ENCODE measurements at places on chromosomes 5 and 9.

GRCh38 chr5:154972476-154973080 lies 31.7 kb downstream of the MRPL22 start:
- H3K27ac ChIP-seq = no peak overlapping the region
- H3K36me3 ChIP-seq = peaks cover 7% of the 10 kb centered on the region
- no peak overlapping the region for H3K4me3 ChIP-seq
- H3K27me3 ChIP-seq = no peaks in the 10 kb centered on the region
- DNase-seq = peak; percentile 64
- H3K4me1 ChIP-seq = peaks cover 15% of the 10 kb centered on the region

GRCh38 chr5:115840873-115841272 lies 492 bp downstream of the ATG12 start:
- peak overlapping the region; percentile 84 for H3K27ac ChIP-seq
- H3K36me3 ChIP-seq = peaks cover 18% of the 10 kb centered on the region
- peak overlapping the region; percentile 96 for H3K4me3 ChIP-seq
- no peaks in the 10 kb centered on the region for H3K27me3 ChIP-seq
- no peak for DNase-seq

DNA sequence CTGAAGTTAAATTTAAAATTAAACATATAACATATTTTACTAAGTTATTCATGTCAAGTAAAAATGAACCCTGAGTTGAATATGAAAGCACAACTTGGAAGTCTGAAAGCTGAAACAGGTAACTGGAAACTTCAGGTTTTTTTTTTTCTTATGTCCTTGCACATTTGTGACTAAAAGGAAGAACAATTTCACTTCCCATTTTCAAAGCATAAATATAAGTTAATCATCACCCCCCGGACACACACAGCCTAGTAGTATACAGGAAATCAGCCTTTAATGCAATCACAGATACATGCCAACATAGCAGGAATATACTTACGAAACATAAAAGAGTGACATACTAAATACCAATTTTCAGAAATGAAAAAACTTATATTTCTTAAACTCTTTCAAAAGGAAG lies 225.9 kb downstream of the RFX3 start:
- no peaks in the 10 kb centered on the region for H3K4me1 ChIP-seq
- no peak overlapping the region for H3K4me3 ChIP-seq
- no peaks in the 10 kb centered on the region for H3K36me3 ChIP-seq
- no peak overlapping the region for H3K27ac ChIP-seq
- H3K27me3 ChIP-seq = no peaks in the 10 kb centered on the region

- no peak overlapping the region for H3K4me3 ChIP-seq
- no peaks in the 10 kb centered on the region for H3K27me3 ChIP-seq
- H3K27ac ChIP-seq = no peak overlapping the region
- no peaks in the 10 kb centered on the region for H3K36me3 ChIP-seq
- no peaks in the 10 kb centered on the region for H3K4me1 ChIP-seq
These were observed 424.8 kb downstream of the TLE1 start for GRCh38 chr9:81264516-81264915.

DNA sequence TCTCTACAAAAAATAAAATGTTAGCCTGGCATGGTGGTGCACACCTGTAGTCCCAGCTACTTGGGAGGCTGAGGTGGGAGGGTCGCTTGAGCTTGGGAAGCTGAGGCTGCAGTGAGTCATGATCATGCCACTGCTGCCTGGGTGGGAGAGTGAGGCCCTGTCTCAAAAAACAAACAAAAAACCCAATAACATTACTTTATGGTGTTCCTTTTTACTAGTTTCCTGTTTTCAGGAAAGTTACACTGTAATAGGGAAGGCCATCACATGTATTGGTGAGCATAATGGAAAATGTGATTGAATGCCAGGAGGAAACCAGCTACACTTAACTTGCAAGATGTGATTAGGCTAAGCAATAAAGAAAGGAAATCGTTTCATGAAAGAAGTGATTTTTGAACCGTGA lies 42.7 kb downstream of the SV2C start:
- no peaks in the 10 kb centered on the region for H3K36me3 ChIP-seq
- no peak for DNase-seq
- no peak overlapping the region for H3K27ac ChIP-seq
- H3K4me1 ChIP-seq = no peaks in the 10 kb centered on the region

- peaks cover 16% of the 10 kb centered on the region for H3K4me1 ChIP-seq
- peak overlapping the region; percentile 97 for H3K4me3 ChIP-seq
- peak overlapping the region; percentile 78 for H3K27ac ChIP-seq
- H3K36me3 ChIP-seq = 0 out of 2 replicates have a peak, but pooled peaks cover 3% of the 10 kb centered on the region
These were observed 871 bp downstream of the GLE1 start for GRCh38 chr9:128505414-128505765.

GRCh38 chr5:115260248-115260647 lies 2.4 kb downstream of the PGGT1B start:
- H3K27me3 ChIP-seq = no peaks in the 10 kb centered on the region
- H3K4me3 ChIP-seq = 0 out of 2 replicates have a peak overlapping the region, but pooled peaks have one; percentile 96

DNA sequence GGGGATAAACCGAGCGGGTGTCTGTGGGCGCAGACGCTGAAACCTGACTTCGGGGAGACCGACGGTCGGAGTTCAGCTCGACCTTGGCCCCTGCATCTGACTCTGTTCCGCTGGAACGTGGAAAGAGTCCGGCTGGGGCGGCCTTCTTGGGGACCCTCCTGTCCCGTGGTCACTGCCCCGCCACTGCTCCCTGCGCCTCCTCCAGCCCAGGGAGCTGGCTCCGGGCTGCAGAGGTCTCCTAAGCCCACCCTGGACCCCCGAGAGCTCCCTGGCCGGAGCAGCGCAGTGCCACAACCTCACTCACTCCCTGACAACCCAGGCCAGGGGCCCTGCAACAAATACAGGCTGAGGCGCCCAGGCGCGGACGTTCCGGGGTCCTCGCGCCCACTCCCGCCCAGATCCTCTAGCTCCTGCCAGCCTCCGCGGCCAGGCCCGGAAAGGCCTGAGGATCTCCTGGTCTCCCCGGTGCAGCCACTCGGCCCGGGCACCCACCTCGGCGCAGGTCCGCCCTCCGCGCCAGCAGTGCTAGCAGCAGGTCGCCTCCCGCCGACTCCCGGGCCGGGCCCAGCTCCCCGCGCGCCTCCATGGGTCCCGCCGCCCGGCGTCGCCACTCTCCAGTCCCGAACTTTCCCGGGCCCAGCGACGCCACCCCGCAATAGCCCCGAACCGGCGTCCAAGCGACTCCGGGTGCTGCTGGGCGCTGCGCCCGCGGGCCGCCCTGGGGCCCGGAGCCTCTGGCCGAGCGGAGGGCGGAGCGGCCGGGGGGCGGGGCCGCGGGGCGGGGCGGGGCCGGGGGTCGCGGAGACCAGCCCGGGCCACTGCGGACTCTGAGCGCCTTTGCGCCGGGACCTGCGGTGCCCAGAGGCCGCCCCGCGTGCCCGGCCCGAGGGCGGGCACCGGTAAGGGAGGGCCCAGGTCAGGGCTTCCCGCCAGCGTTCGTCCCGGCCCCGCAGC lies 2.2 kb downstream of the LHX3 start:
- no peak for DNase-seq
- H3K27ac ChIP-seq = no peak overlapping the region
- no peak overlapping the region for H3K4me3 ChIP-seq
- peaks cover 58% of the 10 kb centered on the region for H3K27me3 ChIP-seq
- H3K36me3 ChIP-seq = no peaks in the 10 kb centered on the region
- no peaks in the 10 kb centered on the region for H3K4me1 ChIP-seq

DNA sequence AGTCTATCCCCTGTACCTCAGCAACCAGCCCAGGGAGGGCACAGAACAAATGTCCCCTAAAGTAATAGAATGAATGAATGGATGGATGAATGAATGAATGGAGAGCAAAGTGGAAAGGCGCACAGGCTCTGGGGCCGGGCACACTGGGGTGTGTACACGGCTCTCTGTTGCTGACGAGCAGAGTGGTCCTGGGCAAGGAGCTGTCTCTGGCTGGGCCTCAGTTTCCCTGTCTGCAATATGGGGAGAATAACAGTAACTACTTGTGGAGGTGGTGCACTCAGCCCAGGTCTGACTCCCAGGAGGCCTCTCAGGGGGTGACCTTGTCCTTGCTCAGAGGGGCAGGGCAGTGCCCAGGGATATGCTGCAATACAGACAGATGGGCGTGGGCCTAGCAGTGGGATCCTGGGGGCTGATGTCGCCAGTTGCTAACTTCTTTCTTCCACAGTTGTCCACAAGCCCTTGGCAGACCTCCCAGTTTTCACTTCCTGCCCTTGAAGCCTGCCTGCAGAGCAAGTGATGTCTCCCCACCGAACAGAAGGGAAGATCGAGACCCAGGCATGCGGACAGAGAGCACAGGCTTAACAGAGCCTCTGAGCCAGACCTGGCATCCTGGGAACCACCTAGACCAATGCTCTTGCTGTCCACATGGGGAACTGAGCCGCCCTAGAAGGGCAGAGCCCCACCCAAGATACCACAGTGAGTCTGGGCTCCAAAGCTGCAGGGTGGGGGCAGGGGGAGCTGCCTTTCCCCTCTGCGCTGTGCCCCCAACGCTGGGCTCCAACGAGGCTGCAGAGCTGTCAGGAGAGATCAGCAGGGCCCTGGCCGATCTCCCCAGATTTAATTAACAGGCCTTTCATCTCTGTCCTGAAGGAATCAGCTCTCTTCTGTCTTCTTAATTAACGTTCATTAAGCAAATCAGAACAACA lies 13.6 kb upstream of the LAMC3 start:
- H3K4me1 ChIP-seq = peaks cover 9% of the 10 kb centered on the region
- no peak overlapping the region for H3K4me3 ChIP-seq
- H3K36me3 ChIP-seq = no peaks in the 10 kb centered on the region
- DNase-seq = peak; percentile 58

GRCh38 chr9:126861707-126862103 lies 1.3 kb downstream of the ZBTB34 start:
- 0 out of 2 replicates have a peak, but pooled peaks cover 2% of the 10 kb centered on the region for H3K36me3 ChIP-seq
- peak overlapping the region; percentile 89 for H3K4me3 ChIP-seq
- H3K27me3 ChIP-seq = 0 out of 2 replicates have a peak, but pooled peaks cover 4% of the 10 kb centered on the region
- H3K4me1 ChIP-seq = peaks cover 22% of the 10 kb centered on the region
- H3K27ac ChIP-seq = peak overlapping the region; percentile 60
- DNase-seq = peak; percentile 73

DNA sequence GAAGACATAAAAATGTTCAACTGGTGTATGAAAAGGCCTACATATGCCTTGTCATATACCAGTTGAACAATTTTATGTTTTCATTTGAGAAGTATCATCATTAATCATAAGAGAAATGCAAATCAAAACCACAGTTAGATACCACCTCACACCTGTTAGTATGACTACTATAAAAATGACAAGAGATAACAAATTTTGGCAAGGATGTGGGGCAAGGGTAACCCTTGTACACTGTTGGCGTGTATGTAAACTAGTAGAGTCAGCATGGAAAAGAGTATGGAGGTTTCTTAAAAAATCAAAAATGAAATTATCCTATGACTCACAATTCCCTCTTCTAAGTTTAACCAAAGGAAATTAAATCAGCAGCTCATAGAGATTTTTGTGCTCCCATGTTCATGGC lies 250.4 kb upstream of the ST8SIA4 start:
- H3K27me3 ChIP-seq = no peaks in the 10 kb centered on the region
- H3K4me3 ChIP-seq = no peak overlapping the region
- no peaks in the 10 kb centered on the region for H3K36me3 ChIP-seq
- no peak for DNase-seq
- H3K4me1 ChIP-seq = no peaks in the 10 kb centered on the region

- H3K27me3 ChIP-seq = no peaks in the 10 kb centered on the region
- H3K4me1 ChIP-seq = peaks cover 35% of the 10 kb centered on the region
- no peak overlapping the region for H3K27ac ChIP-seq
- DNase-seq = no peak
- H3K4me3 ChIP-seq = no peak overlapping the region
These were observed 5.6 kb downstream of the S1PR3 start for GRCh38 chr9:88996921-88997235.

GRCh38 chr5:168307925-168308584 lies 16.6 kb downstream of the WWC1 start:
- H3K4me1 ChIP-seq = peaks cover 3% of the 10 kb centered on the region
- H3K27me3 ChIP-seq = no peaks in the 10 kb centered on the region
- no peak overlapping the region for H3K4me3 ChIP-seq
- H3K36me3 ChIP-seq = no peaks in the 10 kb centered on the region
- no peak for DNase-seq

- H3K27me3 ChIP-seq = peaks cover 15% of the 10 kb centered on the region
- no peak overlapping the region for H3K4me3 ChIP-seq
- DNase-seq = no peak
- no peaks in the 10 kb centered on the region for H3K36me3 ChIP-seq
- no peaks in the 10 kb centered on the region for H3K4me1 ChIP-seq
These were observed 83.3 kb upstream of the ZBTB43 start for GRCh38 chr9:126721564-126721981.

DNA sequence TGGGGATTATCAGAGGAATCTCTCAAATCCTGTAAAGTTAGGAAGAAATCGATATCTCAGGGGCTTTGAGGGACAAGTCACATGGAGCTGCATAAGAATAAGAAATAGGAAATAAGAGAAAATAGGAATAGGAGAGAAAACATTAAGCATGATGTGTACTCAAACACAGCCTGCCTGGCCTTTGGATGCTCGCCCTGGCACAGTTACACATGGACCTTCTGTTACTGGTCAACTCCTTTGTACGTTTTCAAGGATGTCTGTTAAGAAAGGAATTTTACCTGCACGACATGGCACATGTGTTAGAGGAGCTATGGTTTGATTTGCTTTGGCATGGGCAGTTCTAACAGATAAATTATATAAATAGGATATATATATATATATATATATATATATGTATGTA lies 321.2 kb downstream of the CDH12 start:
- no peaks in the 10 kb centered on the region for H3K36me3 ChIP-seq
- no peak overlapping the region for H3K27ac ChIP-seq
- no peak for DNase-seq
- H3K27me3 ChIP-seq = no peaks in the 10 kb centered on the region
- no peaks in the 10 kb centered on the region for H3K4me1 ChIP-seq
- no peak overlapping the region for H3K4me3 ChIP-seq
